ENCODE measurements at places on chromosomes 6 and 20.

DNA sequence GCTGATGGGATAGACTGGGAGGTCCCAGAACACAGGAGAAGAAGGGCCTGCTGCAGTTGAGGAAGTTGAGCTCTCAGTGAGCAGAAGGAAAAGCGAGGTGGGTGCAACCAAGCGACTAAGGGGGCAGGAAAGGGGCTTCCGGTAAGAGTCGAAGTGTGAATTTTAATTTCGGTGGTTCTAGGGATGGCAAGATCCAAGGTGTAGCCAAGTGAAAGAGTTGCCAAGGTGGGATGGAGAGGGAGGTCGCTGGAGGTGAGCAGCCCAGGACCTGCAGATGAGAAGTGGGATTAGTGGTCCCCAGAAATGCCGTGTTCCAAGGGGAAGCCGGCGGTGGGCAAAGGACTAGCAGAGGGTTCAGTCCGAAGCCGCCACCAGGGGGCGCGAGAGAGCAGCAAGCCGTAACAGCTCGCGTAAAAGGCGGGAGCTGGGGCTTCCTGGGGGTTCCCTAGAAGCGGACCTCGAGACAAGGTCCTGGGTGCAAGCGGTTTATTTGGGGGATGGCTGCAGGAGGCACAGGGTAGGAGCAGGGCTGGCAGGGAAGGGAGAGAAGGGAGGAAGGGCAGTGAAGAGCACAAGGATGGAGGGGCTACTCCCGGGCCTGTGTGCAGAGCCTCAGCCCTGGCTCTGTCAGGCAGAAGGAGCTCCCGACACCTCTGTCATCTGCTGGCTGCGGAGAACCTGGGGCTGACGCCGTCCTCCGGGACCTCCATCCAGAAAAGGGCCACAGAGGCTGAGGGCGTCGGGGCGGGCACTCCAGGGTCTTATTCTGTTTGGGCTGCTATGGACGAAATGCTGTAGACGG is 103.6 kb downstream of the PAX1 start:
- peak; percentile 15 for DNase-seq

DNA sequence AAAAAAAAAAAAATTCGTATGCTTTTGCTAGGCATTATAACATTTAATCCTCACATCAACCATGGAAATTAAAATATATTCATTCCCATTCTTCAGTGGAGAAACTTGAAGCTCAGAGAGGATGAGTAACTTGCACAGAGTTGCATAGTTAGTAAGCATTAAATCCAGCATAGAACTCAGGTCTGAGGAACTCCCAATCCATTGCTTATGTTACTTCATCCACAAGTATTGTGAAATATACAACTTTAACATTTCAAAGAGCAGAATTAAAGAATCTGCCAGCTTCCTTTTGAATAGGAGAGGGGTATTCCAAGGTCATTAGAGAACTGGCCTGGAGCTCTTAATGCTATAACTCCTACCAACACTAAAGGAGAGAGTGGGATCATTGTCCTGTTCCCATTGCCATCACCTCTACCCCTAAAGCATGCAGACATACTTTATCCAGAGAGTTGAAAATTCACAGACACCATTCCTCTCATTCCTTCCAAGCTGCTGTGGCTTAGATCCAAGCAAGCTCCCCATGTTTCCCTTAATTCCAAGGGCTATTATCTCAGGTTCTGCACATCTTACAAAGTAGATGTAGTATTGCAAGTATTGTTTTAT is 91.9 kb downstream of the FLRT3 start:
- no peak for DNase-seq

- DNase-seq, result peak; percentile 33
Observed at GRCh38 chr6:163554663-163555062, 140.1 kb downstream of the QKI start.

DNA sequence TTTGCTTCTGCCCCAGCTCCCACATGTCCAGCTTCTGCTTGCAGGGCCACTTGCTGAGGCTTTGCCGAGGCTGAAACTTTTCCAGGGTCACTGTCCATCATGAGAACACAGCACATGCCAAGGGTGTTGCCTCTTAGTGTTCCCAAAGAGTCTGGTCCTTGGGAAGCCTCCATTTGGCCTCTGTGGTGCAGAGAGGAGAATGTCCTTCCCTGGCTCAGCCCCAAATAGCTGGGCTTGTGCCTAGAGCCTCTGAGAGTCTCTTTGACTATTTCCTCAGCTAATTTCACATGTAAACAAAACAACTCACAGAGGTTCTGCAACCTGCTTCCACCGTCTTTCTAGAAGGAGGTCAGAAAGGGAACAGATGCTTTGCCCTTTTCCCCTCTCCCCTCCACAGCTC is 40.4 kb upstream of the RAB23 start:
- DNase-seq, result no peak

DNA sequence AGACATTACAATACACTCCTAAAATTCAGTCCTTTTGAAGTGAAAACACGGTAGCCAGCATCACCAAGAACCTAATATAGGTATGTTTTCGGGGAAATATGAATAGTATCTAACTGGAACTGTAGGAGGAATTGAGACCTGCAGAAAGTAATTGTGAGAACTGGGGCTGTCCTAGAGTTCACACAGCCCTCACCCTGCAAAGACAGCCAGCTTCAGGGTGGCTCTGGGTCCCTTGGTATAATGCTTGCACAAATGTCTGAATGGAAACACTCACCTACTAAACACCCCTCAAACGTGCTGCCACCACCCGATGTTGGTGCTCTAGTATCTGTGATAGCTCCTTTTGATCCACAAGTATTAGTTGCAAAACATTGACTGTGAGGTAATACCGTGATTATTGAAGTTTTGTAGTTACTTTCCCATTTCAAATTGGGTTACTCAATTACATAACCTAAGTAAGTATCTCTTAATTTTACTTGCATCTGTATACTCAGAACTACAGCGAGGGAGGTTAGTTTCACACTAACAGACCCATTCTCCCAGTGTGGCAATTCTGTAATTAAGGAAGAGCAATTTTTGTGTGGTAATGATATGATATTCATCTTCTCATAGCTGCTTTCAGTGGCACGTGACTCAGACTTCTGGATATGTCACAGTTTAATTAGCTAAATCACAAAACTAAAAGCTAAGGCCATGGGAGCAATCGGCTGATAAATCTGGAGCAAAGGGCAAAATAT is 129.5 kb downstream of the INSM1 start:
- no peak for DNase-seq

DNA sequence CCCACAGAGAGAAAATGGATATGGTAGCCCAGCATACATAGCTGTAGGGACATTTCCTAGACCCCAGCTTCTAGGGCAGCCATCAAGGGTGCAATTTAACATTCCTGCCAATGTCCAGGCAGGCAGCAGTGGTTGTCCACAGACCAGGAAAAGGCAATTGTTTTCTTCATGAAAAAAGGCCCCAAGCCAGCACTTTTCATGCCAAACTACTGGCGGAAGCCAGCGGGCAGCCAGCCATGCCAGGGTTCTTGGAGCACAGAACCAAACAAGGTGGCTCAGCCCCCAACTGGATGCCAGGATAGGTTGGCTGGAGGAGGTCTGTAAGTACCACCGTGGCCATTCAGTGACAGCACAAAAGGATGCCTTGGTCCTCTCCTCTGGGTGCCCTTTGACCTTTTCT is 94.6 kb downstream of the BANF2 start:
- no peak for DNase-seq

GRCh38 chr6:168365422-168366165 is 46.0 kb upstream of the DACT2 start:
- DNase-seq, result no peak

GRCh38 chr20:19130613-19130984 is 81.8 kb upstream of the SLC24A3 start:
- DNase-seq, result no peak

DNA sequence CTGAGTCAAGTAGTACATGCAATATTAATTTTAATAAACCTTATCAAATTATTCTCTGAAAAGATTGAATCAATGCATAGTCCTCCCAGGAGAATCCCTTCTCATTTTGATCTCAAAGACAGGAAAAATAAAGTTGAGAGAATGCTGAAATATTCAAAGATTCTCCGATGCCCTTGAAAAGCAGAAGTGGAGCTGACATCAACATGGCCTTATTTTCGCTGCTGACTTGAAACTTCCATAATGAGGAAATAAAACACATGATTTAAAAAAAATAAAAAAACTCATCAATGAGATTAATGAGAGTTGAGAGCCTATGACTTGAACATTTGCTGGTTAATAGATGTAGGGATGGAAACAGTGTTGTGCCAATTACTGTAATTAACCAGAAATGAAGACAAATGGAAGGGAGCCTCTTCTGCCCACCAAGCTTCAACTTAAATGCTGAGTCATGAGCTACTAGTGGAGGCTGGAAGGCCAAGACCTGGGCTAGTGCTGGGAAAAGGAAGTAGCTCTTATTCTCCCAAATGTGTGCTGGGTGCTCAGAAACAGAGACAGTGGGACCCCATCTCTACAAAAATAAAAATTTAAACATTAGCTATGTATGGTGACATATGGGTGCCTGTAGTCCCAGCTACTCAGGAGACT is 139.9 kb downstream of the BFSP1 start:
- DNase-seq, result no peak

- DNase-seq, result no peak
Observed at GRCh38 chr6:122352981-122353664, 46.3 kb upstream of the HSF2 start.
